ENCODE measurements at places on chromosomes 2 and 18.

GRCh38 chr2:238138331-238139195 lies at the start of gene KLHL30:
KLHL30 (plus strand) TSS chr2:238138668; CDS start chr2:238140755, 2,087 bp downstream.
- H3K27me3 ChIP-seq = no peaks in the 10 kb centered on the region
- H3K4me3 ChIP-seq = peak within 1 kb of the TSS; percentile 49
- H3K27ac ChIP-seq = no peak within 1 kb of the TSS
- no peaks in the 10 kb centered on the region for H3K4me1 ChIP-seq
- H3K36me3 ChIP-seq = no peaks in the 10 kb centered on the region
- no peak for DNase-seq

- no peaks in the 10 kb centered on the region for H3K36me3 ChIP-seq
- peaks cover 14% of the 10 kb centered on the region for H3K4me1 ChIP-seq
- no peak overlapping the region for H3K4me3 ChIP-seq
- H3K27me3 ChIP-seq = no peaks in the 10 kb centered on the region
- no peak overlapping the region for H3K27ac ChIP-seq
- no peak for DNase-seq
These were observed 248.8 kb upstream of the FN1 start for GRCh38 chr2:215684448-215685237.

DNA sequence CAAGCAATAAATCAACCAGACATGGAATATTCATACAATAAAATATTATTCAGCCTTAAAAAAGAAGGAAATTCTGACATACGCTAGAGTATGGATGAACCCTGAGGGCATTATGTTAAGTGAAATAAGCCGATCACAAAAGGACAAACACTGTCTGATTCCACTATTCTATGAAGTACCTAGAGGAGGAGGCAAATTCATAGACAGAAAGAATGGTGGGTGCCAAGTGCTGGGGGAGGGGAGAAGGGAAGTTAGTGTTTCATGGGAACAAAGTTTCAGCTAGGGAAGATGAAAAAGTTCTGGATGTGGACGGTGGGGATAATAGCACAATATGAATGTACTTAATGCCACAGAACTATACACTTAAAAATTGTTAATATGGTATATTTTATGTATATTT lies 19.8 kb downstream of the SMAD7 start:
- H3K27ac ChIP-seq = peak overlapping the region; percentile 97
- H3K4me3 ChIP-seq = peak overlapping the region; percentile 54

- H3K4me3 ChIP-seq = no peak overlapping the region
- H3K4me1 ChIP-seq = peaks cover 14% of the 10 kb centered on the region
- no peaks in the 10 kb centered on the region for H3K36me3 ChIP-seq
- no peak for DNase-seq
- H3K27ac ChIP-seq = no peak overlapping the region
- no peaks in the 10 kb centered on the region for H3K27me3 ChIP-seq
These were observed 51.3 kb upstream of the SP3 start for GRCh38 chr2:174016447-174016846.

DNA sequence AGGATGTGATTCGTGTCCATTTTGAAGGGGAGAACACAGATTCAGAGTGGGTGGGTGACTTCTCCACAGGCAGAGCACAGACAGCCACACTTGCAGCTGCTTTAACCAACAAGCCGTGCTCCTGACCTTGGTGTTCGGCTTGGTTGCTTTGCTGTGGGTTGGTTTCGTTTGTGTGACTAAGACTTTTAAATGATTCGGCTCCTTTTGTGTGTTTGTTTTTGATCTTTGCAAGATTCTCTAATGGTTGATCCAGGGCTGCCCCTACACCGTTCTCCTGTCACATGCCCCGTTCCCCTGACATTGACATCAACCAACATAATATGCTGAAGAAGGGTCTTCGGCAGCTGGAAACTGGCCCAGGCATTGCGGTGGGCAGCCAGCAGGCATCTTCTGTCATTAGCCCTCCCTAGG lies 95.9 kb upstream of the MBOAT2 start:
- no peak overlapping the region for H3K4me3 ChIP-seq
- no peaks in the 10 kb centered on the region for H3K36me3 ChIP-seq
- no peak for DNase-seq
- H3K27me3 ChIP-seq = no peaks in the 10 kb centered on the region

DNA sequence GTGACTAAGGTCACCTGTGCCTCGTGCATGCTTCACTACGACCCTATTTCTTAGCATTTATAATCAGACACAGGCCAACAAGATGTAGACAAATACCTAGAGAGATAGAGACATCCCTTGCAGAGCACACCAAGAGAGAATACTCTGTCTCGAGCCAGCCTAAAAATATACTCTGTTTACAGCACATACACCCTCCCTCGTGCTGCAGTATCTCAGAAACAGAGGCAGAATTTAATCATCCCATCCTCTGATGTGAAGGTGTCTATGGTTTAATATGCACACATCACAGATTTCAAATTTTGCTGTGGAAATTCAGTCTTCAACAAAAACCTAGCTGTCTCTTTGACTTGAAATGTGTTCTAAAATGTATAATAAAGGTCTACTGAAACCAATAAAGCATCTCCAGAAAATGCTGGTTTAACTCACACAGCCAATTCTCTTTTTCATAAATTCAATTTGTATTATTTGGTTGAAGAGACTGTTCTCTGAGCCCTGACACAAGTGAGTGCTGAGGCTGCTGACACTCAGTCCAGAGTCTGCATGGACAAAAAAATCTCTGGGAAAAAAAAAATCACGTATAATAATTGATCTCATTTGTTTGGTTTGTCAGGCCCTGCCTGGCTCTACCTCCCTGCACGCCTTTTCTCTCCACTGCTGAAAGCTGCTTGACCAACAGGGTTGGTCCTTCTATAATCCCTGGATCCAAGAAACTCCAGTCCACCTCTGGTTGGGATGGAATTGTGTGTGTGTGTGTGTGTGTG lies 142.0 kb upstream of the FSHR start:
- H3K36me3 ChIP-seq = no peaks in the 10 kb centered on the region
- no peak overlapping the region for H3K4me3 ChIP-seq
- no peaks in the 10 kb centered on the region for H3K4me1 ChIP-seq

DNA sequence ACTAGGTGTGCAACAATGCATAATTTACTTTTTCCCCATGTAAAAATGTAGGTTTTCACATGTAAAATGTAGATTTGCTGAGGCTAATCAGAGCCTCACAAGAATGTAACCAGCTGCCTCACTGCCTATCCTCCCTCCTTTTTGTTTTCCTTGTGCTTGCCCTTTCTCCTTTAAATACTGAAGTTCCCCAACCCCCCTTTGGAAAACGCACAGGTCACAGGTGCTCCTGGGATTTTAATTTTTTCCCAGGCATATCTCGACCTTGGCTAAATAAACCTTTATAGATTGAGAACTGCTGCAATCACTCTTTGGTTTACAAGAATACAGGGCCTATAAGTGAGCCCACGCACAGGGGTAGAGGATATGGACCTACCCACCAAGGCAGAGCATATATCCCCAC lies 77.2 kb upstream of the TTN start:
- H3K4me1 ChIP-seq = no peaks in the 10 kb centered on the region
- no peak overlapping the region for H3K27ac ChIP-seq
- no peak for DNase-seq
- no peak overlapping the region for H3K4me3 ChIP-seq
- H3K36me3 ChIP-seq = no peaks in the 10 kb centered on the region

GRCh38 chr2:144631636-144632035 lies 111.7 kb upstream of the ZEB2 start:
- H3K27ac ChIP-seq = no peak overlapping the region
- no peaks in the 10 kb centered on the region for H3K36me3 ChIP-seq
- no peak for DNase-seq
- peaks cover 14% of the 10 kb centered on the region for H3K4me1 ChIP-seq

- no peak for DNase-seq
- no peak overlapping the region for H3K4me3 ChIP-seq
- H3K36me3 ChIP-seq = no peaks in the 10 kb centered on the region
- H3K4me1 ChIP-seq = no peaks in the 10 kb centered on the region
These were observed 1794.0 kb upstream of the CELF4 start for GRCh38 chr18:39359636-39360035.

DNA sequence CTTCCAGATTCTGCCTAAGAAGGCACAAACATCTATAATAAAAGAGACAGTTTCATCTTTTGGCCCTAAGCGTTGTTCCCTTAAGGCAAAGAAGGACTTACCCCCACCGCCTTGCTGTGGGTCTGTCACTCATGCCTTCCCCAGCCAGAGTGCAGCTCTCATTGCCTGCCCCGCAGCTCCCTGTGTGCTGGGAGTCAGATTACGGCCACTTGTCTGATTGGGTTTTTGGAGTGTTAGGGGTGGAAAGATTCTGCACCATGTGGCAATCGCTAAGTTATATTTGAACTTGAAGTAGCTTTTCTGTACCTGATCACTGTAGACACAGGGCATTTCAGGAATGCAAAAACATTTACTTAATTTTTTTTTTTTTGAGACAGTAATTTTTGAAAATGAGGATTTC lies at the start of gene AQP4:
AQP4 (minus strand) TSS at position 151 of the 400 bp plus-strand sequence; CDS start at position 133, 18 bp downstream.
- no peak within 1 kb of the TSS for H3K27ac ChIP-seq
- H3K4me3 ChIP-seq = no peak within 1 kb of the TSS
- H3K27me3 ChIP-seq = no peaks in the 10 kb centered on the region
- no peak for DNase-seq
- H3K4me1 ChIP-seq = no peaks in the 10 kb centered on the region

DNA sequence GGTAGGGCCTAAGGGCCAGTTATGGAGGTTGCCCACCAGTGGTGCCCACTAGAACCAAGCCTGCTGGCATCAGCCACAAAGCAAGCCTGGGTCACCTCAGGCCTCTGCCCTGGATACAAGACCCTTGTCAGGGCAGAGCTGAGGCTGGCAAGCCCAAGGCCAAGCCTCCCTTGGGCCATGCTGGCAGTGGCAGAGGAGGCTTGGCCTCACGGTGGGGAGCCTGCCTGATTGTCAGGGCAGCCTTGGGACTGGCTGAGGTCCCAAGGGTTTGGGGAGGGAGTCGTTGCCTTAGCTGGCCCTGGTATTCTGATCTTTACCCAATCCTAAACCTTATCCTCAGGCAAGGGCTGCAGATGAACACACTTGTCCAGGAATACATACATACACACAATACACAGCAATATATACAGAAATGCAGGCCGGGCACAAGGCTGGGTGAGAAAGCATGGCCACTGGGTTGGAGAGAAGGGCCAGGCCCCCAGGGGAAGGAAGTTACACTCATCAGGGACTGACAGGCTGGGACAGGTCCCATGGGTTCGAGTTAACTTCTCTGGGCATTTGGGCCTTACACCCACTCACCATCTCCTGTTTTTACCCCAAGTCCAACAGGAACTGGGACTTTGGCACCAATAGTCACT lies 21.0 kb downstream of the CCT7 start:
- no peaks in the 10 kb centered on the region for H3K36me3 ChIP-seq
- no peaks in the 10 kb centered on the region for H3K4me1 ChIP-seq
- no peak for DNase-seq
- no peak overlapping the region for H3K4me3 ChIP-seq

- no peak overlapping the region for H3K27ac ChIP-seq
- no peaks in the 10 kb centered on the region for H3K36me3 ChIP-seq
- no peaks in the 10 kb centered on the region for H3K4me1 ChIP-seq
- H3K4me3 ChIP-seq = no peak overlapping the region
These were observed 127.5 kb upstream of the TTC39C start for GRCh38 chr18:23887035-23887434.

- DNase-seq = no peak
- H3K4me3 ChIP-seq = no peak overlapping the region
- no peaks in the 10 kb centered on the region for H3K36me3 ChIP-seq
- no peaks in the 10 kb centered on the region for H3K4me1 ChIP-seq
- no peaks in the 10 kb centered on the region for H3K27me3 ChIP-seq
These were observed 98.7 kb downstream of the SLC8A1 start for GRCh38 chr2:40353231-40353630.

DNA sequence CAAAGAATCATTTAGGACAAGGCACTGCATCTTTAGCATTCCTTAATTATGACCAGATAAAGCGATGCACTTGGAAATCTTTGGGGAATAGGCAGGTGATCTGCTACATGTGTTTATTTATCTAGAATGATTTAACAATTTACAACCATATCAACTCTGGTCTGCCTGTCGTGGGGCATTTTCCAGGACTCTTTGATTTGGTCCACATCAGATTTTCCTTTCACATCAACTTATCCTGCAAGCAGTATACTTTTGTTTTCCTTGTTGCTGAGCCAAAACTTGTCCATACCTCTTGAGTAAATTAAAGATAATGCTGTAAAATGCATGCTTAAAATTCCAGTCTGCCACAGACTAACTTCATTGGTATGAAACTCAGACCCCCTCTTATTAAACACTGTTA lies 312.4 kb upstream of the TCF4 start:
- H3K27ac ChIP-seq = no peak overlapping the region
- H3K4me1 ChIP-seq = no peaks in the 10 kb centered on the region
- H3K27me3 ChIP-seq = no peaks in the 10 kb centered on the region
- no peak for DNase-seq
- H3K36me3 ChIP-seq = no peaks in the 10 kb centered on the region
- H3K4me3 ChIP-seq = no peak overlapping the region

DNA sequence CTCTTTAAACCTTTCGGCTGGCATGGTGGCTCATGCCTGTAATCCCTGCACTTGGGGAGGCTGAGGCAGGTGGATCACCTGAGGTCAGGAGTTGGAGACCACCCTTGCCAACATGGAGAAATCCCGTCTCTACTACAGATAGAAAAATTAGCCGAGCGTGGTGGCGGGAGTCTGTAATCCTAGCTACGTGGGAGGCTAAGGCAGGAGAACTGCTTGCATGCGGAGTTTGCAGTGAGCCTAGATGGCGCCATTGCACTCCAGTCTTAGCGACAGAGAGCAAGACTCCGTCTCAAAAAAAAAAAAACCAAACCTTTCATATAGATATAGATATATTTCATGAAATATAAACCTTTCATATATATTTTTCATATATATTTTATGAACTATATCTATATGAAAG lies 864.7 kb downstream of the TRIB2 start:
- no peaks in the 10 kb centered on the region for H3K36me3 ChIP-seq
- no peak overlapping the region for H3K27ac ChIP-seq
- no peak for DNase-seq
- H3K4me3 ChIP-seq = no peak overlapping the region
- H3K27me3 ChIP-seq = no peaks in the 10 kb centered on the region

GRCh38 chr18:44750774-44751173 lies 70.1 kb downstream of the SETBP1 start:
- H3K27ac ChIP-seq = no peak overlapping the region
- no peak overlapping the region for H3K4me3 ChIP-seq
- H3K4me1 ChIP-seq = peaks cover 20% of the 10 kb centered on the region
- no peak for DNase-seq

DNA sequence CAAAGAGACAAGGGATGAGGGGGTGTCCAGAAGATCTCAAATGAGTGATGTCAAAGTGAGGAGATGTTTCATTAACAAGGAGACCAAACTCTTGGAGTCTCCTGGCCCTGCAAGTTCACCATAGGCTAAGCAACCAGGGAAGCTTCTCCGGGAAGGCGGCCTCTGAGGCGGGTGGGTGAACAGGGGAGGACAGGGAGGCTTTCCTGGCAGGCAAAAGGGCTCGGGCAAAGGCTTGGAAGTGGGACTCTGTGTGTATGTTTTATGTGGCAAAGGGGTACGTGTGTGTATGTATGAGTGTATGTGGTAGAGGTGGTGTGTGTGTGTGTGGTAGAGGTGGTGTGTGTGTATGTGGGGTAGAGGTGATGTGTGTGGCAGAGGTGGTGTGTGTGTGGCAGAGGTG lies 163.9 kb downstream of the DYSF start:
- no peaks in the 10 kb centered on the region for H3K36me3 ChIP-seq
- DNase-seq = no peak
- H3K4me1 ChIP-seq = no peaks in the 10 kb centered on the region
- H3K27me3 ChIP-seq = no peaks in the 10 kb centered on the region
- no peak overlapping the region for H3K27ac ChIP-seq

All from MM.1S (cell line).